Muscle of leg (tissue), 16 donors: ENCODE measurements at places on chromosomes 2 and 18.

GRCh38 chr2:237383991-237384671 is 29.8 kb downstream of the COL6A3 start:
- DNase-seq, result no peak

- no peak for DNase-seq
Measured at GRCh38 chr2:232628466-232629128, 4.8 kb upstream of the EFHD1 start.

DNA sequence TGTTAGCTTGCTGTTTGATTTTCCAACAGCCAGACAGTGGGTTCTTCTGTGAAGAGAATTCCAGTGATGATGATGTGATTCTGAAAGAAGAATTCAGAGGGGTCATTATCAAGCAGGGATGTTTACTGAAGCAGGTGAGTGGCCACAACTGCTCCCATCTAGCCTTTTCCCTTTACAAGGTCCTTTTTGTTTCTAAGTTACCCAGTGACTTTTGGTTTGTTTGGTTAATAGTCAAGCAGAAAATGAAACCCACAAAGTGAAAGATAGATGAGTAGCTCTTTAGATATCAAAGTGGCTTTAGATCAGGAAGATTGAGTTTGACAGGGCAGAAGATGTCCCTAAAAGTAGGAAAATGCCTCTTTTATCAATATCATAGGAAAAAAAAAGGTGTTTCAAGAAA is 23.3 kb downstream of the PLEK start:
- no peak for DNase-seq

DNA sequence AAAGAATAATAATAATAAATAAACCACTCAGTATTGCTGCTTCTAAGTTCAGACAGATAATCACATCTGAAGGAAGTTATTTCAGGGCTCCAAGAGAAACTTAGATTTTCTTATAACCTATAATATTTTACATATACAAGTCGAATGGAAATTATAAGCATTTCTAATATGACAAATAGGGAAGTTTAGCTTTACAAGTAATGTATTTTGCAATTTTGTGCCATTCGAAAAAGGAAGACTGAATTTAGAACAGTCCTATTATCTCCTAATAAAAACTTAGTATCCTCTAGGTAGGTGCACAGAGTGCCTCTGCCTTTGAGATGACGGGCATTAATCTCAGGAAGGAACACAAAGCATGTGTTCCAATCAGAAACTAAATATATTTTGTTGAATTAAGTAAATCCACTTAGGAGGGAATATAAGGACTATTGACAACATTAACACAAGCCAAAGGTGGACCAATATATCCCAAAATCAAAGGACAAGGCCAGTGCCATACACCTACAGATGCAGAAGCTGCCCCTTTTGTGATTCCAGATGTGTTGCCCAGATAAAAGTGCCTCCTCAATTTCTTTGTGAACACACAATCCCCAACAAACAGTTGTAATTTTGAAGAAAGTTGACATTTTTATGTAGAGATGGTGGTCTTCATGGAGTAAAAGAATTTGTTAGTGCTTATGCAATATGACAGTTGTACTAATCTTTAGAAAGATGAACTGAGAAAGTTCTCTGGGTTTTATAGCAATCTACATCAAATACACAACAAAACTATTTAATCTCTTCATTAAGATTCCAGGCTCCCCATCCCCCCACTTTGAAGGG is 36.6 kb downstream of the PTCD3 start:
- no peak for DNase-seq
